Stimulated activated CD4-positive, alpha-beta T cell treated with anti-CD3 and anti-CD28 coated beads, Interleukin-2, amount 100 ng/mL, for 48 hours (primary cell): ENCODE measurements at places on chromosomes 7 and 10.

DNA sequence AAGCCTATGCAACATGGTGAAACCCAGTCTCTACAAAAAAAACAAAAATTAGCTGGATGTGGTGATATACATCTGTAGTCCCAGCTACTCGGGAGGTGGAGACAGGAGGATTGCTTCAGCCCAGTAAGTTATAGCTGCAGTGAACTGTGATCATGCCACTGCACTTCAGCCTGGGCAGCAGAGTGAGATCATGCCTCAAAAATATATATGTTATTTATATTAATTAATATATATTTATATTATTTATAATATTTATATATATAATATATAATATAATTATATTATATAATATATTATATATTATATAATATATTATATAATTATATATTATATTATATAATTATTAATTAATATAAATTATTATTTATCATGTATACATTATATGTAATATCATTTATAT lies 1158.4 kb upstream of the AUTS2 start:
- DNase-seq: no peak

- DNase-seq: no peak
Measured at GRCh38 chr7:132347123-132347522, 229.1 kb downstream of the PLXNA4 start.

DNA sequence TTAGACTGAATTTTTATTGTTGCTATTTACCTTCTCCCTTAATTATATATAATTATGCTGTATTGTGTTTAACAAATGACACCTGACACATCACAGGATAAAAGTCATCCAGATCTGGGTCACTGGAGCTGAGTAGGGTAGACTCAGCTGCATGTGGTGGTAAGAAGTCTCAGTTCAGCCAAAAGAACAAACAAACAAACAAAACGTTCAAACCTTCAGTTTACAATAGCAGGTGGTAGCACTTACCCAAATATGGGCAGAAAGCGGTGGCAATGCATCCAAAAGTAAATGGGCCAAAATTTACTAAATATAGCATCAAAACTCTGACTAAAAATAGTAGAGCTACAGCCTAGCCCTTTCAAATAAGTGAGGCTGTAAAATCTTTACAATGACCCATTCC lies 42.2 kb downstream of the ZWINT start:
- no peak for DNase-seq

DNA sequence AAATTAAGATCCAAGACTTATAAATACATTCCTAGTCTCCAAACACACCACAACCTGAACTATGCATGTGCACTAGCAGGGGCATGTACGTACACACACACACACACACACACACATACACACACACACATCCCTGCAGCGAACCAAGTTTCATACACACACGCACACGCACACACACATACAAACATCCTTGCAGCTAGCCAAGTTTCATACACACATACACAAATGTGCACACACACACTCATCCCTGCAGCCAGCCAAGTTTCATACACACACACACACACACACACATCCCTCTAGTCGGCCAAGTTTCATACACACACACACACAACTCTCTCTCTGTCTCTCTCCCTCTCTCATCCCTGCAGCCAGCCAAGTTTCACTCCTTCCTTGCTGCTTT lies 82.7 kb upstream of the WIPF3 start:
- DNase-seq: no peak

- no peak for DNase-seq
Measured at GRCh38 chr7:155986497-155987160, 174.4 kb upstream of the SHH start.

DNA sequence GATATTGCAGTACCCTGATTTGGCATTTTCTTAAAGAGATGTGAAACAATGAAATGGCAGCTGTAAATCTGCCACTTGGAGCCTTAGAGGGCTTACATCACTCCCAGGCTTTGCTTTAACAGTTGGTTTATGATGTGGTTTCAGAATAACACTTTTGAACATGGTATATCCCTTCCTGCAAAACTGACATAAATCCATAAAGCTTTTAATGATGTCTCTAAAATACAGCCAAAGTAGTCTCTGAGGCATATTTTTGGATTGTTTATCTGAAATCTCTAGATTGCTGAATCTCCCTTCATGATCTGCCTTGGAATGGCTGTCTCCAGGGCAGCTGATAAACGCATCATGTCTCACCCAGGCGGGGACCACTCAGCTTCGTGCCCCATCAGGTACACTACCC lies 377.8 kb upstream of the C7orf33 start:
- no peak for DNase-seq

- no peak for DNase-seq
Measured at GRCh38 chr7:2217716-2218443, 14.9 kb downstream of the MAD1L1 start.

DNA sequence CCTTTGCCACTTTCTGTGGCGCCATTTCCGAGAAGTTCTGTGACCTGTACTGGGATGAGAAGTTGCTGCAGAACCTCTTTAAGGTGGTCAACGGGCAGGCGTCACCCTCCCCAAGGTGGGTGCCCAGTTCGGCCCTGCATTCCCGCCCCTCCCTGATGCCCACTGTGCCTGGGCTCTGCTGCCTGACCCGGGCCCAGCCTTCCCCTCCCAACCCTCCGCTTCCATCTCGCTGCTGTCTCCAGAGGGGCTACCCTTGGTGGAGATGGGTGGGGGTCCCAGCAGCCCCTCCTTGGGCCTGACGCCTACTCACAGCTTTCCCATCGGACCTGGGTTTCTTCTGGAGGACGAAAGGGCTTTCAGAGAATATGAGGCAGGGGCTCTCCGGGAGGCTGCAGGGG lies 30.5 kb upstream of the UTF1 start:
- DNase-seq: no peak

DNA sequence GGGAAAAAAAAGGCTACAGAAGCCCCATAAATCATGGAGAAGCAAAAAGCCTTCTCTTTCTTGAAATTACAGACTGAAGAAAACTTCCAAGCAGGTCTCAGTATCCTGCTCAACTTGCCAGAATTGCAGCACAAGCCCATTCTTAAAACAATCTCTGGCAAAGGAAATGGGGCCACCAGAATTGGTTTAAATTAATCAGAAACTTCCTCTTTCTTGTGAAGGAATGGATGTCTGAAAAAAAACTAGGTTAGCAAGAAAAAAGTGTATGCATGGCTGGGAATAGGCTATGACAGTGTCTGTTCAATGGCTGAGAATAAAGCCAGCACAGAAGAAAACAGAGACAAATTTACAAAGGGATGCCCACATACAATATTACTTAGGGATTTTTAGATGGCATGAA lies 59.1 kb downstream of the TFEC start:
- no peak for DNase-seq

- DNase-seq: no peak
Measured at GRCh38 chr10:105540381-105540780, 899.3 kb downstream of the SORCS3 start.

DNA sequence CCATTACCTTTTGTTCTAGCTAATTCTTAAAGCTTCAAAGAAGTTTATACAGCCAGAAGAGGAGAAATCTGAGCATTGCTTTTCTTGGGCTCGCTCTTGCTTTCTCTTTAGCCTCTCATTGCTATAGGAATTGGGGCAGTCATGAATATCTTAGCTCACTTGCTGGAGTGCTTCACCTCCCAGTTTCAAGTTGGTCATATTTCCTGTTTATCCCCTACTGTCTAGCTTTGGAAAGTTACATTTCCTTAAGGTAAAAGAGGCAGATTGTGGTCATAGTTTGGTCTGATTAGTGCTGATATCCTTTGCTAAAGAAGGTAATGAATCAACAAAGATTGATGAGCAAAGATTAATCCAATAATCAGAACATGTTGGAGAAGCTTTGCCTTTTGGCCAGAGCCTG lies 77.7 kb upstream of the GLI3 start:
- no peak for DNase-seq

GRCh38 chr7:68434857-68435256 lies 1163.4 kb upstream of the AUTS2 start:
- no peak for DNase-seq

DNA sequence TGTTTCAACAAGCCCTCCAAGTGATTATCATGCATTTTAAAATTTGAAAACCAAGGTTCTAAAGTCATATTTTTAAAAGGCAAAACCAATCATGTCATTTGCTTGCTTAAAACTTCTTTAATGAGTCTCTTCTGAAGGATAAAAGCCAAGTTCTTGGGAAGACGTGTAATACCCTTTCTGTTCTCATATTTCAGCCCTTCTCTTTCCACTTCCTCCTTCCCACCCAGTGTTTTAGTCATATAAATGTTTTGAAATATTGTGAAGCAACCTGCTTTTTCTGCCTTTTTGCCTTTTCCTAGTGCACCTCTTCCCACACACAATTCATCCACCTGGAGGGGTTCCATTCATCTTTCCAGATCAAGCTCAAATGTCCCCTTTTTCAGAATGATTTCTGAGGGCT lies 211.1 kb upstream of the LRRTM3 start:
- DNase-seq: no peak

DNA sequence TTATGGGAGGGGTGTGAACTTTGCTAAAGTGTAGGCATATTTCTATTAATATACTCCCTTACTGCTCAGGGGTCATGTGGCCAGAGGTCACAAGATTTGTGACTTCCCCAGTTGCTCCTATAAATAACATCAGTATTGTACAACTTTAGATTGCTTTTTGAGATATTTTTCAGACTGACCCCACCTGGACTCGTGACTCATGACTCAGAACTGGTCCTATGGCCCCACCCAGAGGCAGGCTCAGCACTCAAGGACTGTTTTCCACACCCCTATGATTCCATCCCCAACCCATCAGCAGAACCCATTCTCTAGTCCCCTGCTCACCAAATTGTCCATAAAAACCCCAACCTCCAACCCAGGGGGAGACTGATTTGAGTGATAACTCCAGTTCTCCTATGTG lies 2.7 kb upstream of the CUL2 start:
- DNase-seq: no peak

DNA sequence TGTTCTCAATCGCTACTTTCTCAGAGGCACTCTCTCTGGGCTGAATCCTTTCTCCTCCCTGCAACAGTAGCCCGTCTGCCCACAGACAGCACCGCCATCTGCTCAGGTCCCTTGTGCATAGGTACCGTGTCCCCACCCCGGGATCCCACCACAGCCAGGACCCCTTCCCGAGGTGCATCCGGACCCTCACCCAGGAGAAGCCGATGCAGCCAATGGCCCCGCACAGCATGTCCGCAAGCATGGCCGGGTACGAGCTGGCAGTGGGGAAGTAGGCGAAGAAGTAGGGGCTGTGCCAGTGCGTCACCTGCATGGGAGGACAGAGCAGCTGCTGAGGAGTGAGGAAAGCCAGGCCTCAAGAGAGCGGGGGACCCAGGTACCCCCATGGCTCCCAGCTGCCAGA lies 25.5 kb downstream of the DDC start:
- no peak for DNase-seq

GRCh38 chr7:128830231-128831177 lies at the start of gene FLNC:
FLNC (plus strand) TSS chr7:128830406; CDS start chr7:128830638, 232 bp downstream.
- no peak for DNase-seq

GRCh38 chr7:104956753-104957450 lies 57.1 kb upstream of the KMT2E start:
- no peak for DNase-seq

DNA sequence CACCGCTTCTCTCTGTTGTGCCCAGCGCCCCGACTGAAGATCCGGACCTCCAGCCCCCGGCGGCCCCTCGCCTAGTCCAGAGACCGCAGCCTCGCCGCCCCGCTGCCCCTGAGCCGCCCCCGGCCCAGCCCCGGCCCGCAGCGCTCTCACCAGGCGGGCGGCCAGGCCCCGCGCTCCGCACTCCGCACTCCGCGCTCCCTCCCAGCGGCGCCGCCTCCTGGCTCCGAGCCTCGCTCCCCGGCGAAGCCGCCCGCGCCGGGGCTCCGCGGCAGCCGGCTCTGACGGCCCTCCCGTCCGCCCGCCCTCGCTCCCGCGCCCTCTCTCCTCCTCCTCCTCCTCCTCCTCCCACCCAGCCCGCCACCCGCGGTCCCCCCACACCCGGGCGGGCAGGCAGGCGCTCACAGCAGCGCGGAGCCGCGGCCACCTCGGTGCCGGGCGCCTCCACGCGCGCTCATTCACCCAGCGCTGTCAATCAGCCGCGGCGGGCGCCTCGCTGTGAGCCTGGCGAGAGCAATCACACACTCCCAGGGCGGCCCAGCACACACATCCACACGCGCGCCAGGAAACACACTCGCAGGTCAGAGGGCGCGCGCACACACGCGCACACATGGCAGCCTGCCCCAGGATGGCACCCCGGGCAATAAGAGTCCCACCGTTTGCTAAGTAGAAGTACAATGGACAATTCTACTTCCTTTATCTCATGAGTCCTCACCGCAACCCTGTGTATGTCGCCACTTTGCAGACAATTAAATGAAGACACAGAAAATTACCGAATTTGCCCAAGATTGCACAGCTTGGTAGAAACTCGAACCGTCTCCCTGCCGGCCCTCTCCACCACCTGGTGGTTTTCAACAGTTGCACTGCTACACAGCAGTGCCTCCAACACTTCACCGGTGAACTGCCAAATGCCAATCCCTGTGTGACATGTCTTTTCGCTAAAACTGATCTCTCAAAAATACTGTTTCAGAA lies at the start of gene PRRT4:
PRRT4 (minus strand) TSS at position 280 of the 969 bp plus-strand sequence.
- no peak for DNase-seq

GRCh38 chr10:297567-297966 lies 162.3 kb downstream of the ZMYND11 start:
- DNase-seq: no peak

- DNase-seq: no peak
Measured at GRCh38 chr10:60943316-60944057, 498 bp downstream of the RHOBTB1 start.

DNA sequence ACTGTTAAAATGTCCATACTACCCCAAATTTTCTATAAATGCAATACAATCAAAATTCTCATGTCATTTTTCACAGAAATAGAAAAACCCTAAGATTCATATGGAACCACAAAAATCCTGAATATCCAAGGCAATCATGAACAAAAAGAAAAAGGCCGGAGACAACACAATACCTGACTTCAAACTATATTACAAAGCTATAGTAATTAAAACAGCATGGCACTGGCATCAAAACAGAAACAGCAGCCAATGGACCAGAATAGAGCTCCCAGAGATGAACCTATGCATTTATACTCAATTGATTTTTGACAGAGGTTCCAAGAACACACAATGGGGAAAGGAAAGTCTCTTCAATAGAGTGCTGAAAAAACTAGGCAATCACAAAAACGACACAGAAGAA lies 128.8 kb downstream of the SDHAF3 start:
- no peak for DNase-seq
